Caki2 (cell line): ENCODE measurements at places on chromosomes 2 and 18.
A peak's percentile ranks its signal among the peaks of the same experiment; 100 is the strongest.

- DNase-seq = no peak
These were observed 10.7 kb downstream of the DDX1 start for GRCh38 chr2:15602393-15602792.

DNA sequence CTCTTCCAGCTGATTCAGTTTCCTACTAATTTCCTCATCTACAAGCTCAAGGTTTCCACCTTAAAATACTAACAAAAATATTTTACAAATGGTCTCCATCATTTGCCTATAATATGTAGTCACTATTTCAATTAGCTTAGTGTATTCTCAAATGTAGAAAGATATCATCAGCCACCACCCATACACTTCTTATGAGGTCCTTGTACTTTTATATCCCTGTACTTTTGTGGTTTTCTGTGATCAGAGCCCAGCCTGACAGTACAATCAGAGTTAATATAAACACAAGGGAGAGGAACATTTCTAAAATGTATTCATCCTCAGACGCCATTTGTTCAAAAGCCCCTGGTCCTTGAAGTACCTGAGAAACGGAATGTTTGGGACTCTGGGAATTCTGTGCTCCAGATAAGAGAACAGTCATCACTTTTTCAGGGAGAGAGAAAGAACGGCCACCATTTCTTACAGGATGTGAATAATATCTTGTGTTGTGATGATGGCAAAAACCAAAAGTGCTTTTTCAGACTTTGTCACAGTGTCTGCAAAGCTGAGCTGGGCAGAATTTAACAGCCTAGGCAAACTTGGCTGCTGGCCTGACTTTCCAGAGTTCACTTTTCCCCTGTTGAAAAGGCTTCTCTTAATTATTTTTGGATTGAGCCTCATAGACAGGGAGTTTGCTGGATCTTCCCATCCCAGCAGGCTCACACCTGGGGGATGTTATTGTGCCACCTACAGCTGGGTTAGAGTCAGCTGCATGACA is 361.7 kb upstream of the ACVR2A start:
- no peak for DNase-seq

GRCh38 chr18:75214766-75215510 is 4.3 kb downstream of the TSHZ1 start:
- no peak for DNase-seq

DNA sequence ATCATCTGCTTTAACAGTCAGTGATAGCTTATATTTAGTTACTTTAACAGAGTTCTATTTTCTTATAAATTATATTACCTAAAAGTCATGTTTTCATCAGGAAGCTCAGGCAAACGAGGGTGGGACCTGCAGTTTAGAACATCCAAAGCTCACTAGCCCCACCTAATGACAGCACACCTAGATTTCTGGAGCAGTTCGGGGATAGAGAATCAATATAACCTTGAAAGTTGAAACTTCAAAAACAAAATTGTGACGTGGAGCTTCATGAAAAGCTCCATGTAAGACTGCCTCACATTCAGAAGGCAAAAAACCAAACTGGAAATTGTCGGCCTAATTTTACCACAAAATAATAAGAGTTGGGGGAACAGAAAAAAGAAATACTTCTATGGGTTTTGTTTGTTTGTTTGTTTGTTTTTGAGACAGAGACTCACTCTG is 185.9 kb upstream of the CCDC150 start:
- no peak for DNase-seq

DNA sequence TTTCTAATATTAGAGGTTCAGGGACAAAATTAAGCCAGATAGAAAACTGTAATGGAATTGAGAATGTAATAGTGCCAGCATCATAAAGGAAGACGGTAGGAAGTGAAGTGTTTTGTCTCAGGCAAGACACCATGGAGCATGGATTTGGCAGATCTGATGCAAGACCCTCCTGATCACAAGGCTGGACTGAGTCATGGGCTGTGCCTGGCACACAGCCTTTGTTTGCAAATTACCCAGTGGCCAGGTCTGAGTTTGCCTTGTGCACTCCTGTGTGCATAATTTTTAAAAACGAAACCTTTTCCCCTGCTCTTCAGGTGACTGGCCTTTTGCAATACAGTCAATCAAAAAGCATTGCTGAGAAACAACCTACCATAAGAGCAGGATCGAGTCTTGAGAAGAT is 2.0 kb upstream of the UPP2 start:
- DNase-seq = peak; percentile 6
